GM23338 (cell line): ENCODE measurements at places on chromosomes 4 and X. TPM values are rescaled to one million over a fixed set of nuclear protein-coding genes. Genes with fewer than 3 reads are reported as not detected.

The TRIM61 gene
- not detected in 2 replicates for polyA plus RNA-seq

The SLC9A7 gene
- polyA plus RNA-seq: 2.5 TPM in 2 replicates

The CT45A10 gene
- not detected in 2 replicates for polyA plus RNA-seq

The SATL1 gene
- polyA plus RNA-seq: 0.38 and 0.68 TPM in 2 replicates

The ARX gene
- 0.07 and 0.13 TPM in 2 replicates for polyA plus RNA-seq
